A673 (cell line): ENCODE measurements at places on chromosomes 4 and X. TPM values are rescaled to one million over a fixed set of nuclear protein-coding genes. Genes with fewer than 3 reads are reported as not detected.

- DNase-seq, result peak; percentile 26
These were observed 40.4 kb downstream of the GAK start for GRCh38 chr4:891747-892146.

Gene TMEM47
- 35.9 and 36.4 TPM in 2 replicates for total RNA-seq

DNA sequence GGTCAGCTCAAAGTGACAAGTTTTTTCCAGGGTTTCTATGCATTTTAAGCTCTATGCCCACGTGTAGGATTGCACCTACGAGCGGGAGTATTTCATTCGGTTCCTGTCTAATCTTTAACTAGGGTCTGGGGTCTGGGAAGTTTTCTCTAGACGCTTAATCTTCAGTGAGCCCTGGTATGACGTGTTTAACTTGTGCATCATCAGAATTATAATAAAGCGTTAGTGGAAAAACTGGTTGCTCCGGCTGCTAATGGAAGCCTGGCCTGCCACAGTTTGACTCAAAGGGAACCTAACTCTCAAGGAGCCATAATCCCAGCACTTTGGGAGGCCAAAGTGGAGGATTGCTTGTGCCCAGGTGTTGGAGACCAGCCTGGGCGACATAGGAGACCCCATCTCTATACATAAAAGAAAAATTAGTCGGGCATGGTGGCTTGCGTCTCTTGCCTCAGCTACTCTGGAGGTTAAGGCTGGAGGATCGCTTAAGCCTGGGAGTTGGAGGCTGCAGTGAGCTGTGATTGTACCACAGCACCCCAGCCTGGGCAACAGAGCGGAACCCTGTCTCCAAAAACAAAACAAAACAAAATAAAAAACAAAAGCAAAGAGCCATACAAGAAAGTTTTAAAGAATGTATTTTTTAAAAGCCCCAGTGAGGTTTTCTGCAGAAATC, 30.2 kb downstream of the ARSD start:
- no peak for DNase-seq

Gene GAGE13
- not detected in 2 replicates for total RNA-seq

Gene KIT
- 9.4 and 9.5 TPM in 2 replicates for total RNA-seq

Gene APOOL
- total RNA-seq, result 22.6 and 24.4 TPM in 2 replicates

GRCh38 chrX:107324493-107325310, 118.3 kb downstream of the DNAAF6 start:
- peak; percentile 25 for DNase-seq

DNA sequence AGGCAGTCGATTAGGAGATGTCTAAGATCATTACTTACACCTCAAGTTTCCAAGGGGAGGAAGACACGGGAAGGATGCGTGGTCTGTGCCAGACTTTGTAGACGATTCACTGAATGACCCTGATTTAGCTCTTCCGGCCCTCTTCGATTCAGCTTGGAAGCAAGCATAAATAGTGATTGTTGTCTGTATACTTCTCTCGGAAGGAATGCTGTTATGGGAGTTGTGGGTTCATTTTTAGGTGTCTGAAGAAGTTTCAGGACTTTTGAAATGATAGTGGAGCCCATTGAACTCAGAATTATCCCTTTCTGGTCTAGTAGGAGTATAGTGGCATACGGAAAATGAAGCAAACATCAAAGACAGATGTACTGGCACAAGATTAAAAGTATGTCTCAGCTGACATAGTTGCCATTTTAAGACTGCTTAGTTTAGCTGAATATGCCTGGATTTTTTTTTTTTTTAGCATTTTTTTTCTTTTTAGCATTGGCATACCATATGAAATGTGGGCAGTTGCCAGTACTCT, 1.0 kb upstream of the ANKRD17 start:
- DNase-seq, result no peak

GRCh38 chr4:17324386-17324830, 187.5 kb downstream of the QDPR start:
- peak; percentile 82 for DNase-seq

GRCh38 chrX:84363051-84363450, 139.2 kb downstream of the HDX start:
- no peak for DNase-seq

- no peak for DNase-seq
These were observed 364.3 kb downstream of the FBXO8 start for GRCh38 chr4:173919196-173919595.

GRCh38 chr4:41161355-41161754, 53.0 kb downstream of the APBB2 start:
- no peak for DNase-seq

Gene MAP9
- total RNA-seq, result 11.3 and 13.7 TPM in 2 replicates

DNA sequence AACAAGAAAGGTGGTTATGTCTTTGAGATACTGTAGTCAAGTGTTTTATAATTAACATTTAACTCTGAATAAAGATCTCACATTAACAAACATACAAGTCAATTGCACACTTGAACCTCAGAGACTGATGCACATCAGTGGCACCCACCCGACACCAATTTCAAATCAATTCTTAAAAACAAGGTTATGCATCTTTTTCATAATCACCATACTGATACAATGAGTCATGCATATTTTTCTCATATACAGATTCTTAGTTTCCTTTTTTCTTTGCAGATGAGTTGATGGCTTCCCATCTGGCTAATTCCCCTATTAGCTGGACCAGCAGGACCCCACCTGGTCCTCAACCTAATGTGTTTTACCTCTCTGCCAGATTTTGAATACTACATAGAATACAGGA, 136.2 kb upstream of the RPL34 start:
- no peak for DNase-seq

GRCh38 chr4:38671592-38671940, 7.6 kb downstream of the KLF3 start:
- no peak for DNase-seq

DNA sequence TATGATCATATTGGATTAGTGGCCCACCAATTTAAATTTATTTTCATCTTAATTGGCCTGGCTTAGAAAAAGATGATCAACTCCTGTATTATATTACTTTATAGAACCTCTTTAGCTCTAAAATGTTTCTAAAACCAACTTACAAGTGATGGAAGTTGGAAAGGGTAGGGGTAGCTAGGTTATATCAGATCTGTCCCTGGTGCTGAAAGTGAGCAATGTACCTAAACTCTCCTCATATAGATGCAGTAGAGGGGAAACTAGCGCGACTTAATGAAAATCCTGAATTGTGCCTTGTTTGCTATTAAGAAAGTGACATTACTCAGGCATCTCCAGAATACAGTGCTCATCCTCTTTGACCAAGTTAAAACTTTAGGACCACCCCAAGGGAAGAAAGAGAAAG, 7.5 kb upstream of the PTCHD1 start:
- peak; percentile 9 for DNase-seq

GRCh38 chr4:112910109-112910736, 139.2 kb upstream of the ANK2 start:
- DNase-seq, result peak; percentile 84

GRCh38 chrX:129984111-129984958, 1.9 kb downstream of the BCORL1 start:
- DNase-seq, result no peak

Gene GUCY1B1
- not detected in 2 replicates for total RNA-seq

DNA sequence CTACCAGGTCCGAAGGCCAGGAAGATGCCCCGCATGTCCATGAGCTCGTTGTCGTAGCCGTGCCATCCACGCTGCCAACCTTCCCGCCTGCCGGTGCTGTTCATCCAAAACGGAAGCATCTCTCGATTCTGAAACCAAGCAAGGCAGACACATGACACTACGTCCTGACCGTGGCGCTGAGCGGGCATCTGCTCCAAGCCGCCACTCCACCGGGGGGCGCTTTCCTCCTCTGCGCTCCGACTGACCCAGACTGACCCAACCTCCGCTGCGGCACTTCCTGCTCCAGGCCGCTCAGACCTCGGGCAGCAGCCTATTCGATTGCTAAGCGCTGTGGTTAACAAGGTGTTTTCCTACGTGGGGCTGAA, 120.5 kb downstream of the ENPP6 start:
- no peak for DNase-seq

GRCh38 chrX:97529536-97530200, 646.0 kb downstream of the RPA4 start:
- peak; percentile 72 for DNase-seq

Gene RGS12
- total RNA-seq, result 53.9 and 56.7 TPM in 2 replicates

GRCh38 chr4:71254451-71255012, 84.3 kb upstream of the SLC4A4 start:
- DNase-seq, result no peak

Gene DOK7
- not detected in 2 replicates for total RNA-seq

DNA sequence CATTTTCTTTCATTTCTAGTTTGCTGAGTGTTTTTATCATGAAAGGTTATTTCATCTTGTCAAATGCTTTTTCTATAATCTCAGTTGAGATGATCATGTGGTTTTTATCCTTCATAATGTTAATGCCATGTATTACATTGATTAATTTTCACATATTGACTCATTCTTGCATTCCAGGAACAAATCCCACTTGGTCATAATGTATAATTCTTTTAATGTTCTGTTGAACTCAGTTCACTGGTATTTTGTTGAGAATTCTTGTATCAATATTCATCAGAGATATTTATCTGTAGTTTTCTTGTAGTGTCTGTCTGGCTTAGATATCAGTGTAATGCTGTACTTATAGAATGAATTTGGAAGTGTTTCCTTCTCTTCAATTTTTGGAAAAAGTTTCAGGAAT, 16.7 kb upstream of the LHFPL1 start:
- no peak for DNase-seq

Gene DCAF4L1
- total RNA-seq, result 0.26 and 0.41 TPM in 2 replicates

GRCh38 chr4:55004831-55005230, 120.6 kb downstream of the KDR start:
- DNase-seq, result no peak

- DNase-seq, result no peak
These were observed 74.8 kb downstream of the HMGB2 start for GRCh38 chr4:173259310-173259709.

DNA sequence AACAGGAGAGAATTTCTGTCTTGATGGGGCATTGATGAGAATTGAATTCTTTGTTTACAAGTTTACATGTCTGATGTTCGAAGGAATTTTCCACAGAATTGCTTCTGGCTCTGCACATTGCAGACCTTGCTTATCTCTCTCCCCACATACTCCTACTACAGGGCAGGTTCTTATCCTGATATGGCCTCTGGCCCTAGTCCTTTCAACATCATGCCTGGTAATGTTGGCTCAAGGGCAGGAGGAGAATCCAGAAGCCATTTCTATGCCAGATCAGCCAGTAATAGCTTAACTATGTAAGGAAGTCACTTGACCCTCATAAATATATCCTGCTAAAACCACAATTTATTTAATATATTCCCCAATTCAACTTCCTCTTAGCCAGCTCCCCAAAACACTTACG, 24.3 kb upstream of the TSPAN5 start:
- no peak for DNase-seq

- peak; percentile 6 for DNase-seq
These were observed 51.2 kb downstream of the DCUN1D4 start for GRCh38 chr4:51894059-51894645.

Gene EDA
- total RNA-seq, result 2.6 and 3.3 TPM in 2 replicates
